ENCODE measurements at places on chromosomes 13 and 19.

GRCh38 chr13:29507356-29507755 lies 88.1 kb downstream of the SLC7A1 start:
- DNase-seq = no peak

- no peak for DNase-seq
Observed at GRCh38 chr13:97537110-97537509, 103.1 kb downstream of the RAP2A start.

- DNase-seq = no peak
Observed at GRCh38 chr19:11154683-11155047, 917 bp downstream of the SPC24 start.

DNA sequence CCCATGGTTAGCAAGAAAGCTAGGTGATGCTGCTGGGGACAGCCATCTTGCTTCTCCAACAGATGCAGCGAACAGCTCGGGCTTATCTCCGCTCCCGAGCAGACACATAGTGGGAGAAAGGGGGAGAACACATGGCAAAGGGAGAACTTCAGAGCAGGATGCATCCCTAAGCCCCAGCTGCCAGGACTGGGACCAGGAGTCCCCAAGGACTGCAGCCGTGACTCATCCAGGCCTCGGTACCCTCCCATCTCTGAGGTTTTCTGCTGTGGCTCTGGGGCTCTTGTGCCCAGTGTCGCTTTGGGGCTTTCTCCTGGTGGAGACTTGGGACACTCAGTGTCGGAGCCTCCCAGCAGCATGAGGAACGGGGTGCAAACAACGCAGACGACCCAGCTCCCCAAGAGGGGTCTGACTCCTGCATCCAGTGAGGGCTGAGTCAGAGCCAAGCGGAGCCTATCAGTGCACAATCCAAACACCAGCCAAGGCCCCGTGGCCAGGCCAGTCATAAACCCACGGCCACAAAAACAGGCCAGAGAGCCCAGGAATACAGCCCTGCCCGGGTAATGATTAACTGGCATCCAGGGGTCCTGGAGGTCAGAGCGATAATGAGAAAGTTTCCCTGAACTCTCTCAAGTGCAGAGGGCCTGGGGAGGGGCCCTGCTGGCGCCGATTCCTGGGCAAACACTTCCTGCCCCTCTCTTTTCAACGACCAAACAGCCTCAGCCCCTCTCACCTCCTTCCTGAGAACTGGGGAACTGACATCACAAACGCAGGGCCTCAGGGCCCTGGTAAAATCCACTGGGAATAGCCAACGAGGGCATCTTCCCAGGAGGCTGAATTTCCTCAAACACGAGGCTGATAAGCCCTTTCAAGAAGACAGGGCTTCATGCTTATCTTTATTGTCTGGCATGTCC lies 202.9 kb downstream of the USP12 start:
- no peak for DNase-seq

- no peak for DNase-seq
Observed at GRCh38 chr19:18710186-18710585, 26.7 kb downstream of the CRTC1 start.

DNA sequence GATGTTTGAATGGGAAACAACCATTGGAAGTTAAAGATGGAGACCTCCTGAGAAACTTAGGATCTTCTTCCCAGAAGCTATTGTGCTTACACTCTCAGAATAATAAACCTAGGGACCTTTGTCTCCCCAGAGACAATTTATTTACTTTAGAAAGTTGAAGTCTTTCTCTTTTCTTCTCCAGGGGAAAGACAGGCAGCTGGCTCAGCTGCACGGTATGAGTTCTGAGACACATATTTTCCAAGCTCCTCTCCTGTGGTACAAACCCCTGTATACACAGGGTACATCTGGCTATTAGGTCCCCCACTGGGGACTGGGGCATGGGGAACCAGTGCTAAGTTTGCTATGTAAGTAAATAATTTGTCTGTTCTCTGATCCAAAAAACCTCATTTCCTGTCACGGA lies 67.5 kb upstream of the POSTN start:
- DNase-seq = no peak

- DNase-seq = no peak
Observed at GRCh38 chr19:5480427-5480836, 25.2 kb downstream of the ZNRF4 start.

GRCh38 chr13:79392882-79393563 lies 13.0 kb downstream of the RBM26 start:
- no peak for DNase-seq

DNA sequence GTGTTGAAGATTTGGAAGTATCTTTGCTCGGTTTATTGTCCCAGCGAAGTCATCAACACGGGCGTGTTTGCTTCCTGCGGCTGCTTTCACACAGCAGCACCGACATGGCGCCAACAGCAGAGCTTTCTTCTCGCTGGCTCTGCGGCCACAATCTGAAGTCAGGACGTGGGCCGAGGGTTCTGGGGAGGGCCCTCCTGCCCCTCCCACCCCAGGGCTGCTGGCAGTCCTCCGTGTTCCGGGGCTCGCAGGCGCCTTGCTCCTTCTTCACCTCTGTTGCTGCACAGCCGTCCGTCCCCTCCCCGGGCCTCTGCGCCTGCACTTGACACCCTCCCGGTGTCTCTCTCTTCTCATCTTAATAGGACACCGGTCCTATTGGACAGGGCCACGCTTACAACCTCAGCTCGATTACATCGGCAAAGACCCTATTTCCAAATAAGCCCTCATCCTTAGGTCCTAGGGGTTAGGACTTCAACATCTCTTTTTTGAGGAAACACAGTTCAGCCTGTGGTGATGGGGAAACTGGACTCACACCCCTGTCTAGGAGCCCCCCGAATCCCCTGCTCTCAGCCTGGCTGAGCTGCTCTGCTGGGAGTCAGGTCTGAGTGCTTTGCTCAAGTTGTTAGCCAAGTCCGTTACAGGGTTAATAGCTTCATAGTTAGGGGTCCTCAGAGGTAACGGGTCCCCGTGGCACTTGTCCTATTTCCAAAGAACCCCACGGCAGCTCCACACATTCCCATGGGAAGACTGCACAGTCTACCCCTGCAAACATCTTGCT lies 2.7 kb upstream of the TEX29 start:
- DNase-seq = no peak

GRCh38 chr19:28829762-28830161 lies 383.2 kb downstream of the UQCRFS1 start:
- DNase-seq = no peak

DNA sequence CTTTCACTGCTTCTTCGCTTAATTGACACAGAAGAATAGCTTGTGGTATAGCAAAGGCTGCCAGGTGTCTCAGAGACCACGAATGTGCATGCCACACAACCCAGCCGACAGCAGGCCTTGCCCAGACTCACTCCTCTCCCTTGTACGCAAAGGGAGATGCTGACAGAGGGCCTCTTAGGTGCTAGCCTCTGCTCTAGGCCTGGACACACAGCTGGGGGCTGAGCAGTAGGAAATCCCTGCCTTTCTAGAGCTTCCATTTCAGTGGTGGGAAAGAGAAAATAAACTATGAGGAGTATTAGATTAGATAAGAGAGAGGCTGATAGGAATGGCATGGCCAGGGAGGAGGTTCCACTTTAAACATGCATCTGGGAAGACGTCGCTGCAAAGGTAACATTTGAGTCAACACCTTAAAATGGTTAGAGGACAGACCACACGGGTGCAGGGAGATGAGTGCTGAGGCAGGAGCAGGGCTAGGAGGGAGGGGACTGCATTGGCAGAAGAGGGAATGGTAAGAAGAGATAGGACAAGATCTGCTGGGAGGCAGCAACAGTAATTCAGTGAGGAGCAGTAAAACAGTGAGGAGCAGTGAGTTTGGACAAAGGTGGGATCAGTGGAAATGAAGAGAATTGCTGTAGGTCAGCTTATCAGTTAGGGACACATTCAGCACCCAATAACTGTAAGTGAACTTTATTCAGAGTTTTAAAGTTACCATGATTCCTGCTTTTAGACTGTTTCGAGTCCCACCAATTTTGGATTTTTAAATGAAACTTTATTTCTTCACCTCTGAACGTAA lies 100.0 kb downstream of the RNF17 start:
- no peak for DNase-seq

GRCh38 chr19:46745521-46746280 lies at the start of gene FKRP:
Gene FKRP (plus strand): TSS chr19:46746057. CDS start chr19:46755451, 9,394 bp downstream.
- DNase-seq = no peak

DNA sequence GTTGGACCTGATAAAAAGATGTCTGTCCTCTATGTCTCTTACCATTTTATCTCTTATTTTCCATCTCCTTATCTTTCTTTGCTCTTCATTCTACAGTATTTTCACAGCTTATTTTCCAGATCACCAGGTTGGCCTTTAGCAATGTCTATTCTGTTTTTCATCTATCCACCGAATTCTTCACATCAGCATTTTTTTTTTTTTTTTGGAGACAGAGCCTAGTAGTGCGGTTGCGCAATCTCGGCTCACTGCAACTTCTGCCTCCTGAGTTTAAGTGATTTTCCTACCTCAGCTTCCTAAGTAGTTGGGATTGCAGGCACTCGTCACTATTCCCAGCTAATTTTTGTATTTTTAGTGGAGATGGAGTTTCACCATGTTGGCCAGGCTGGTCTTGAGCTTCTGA lies 49.0 kb downstream of the DNAJC15 start:
- no peak for DNase-seq

- no peak for DNase-seq
Observed at GRCh38 chr19:24140099-24140498, 53.1 kb downstream of the ZNF254 start.

Data from stimulated activated CD8-positive, alpha-beta memory T cell treated with anti-CD3 and anti-CD28 coated beads, Interleukin-15, amount 100 ng/mL, for 4 hours (primary cell).